Tibial nerve (tissue), 4 donors: ENCODE measurements at places on chromosomes 3 and 15.

DNA sequence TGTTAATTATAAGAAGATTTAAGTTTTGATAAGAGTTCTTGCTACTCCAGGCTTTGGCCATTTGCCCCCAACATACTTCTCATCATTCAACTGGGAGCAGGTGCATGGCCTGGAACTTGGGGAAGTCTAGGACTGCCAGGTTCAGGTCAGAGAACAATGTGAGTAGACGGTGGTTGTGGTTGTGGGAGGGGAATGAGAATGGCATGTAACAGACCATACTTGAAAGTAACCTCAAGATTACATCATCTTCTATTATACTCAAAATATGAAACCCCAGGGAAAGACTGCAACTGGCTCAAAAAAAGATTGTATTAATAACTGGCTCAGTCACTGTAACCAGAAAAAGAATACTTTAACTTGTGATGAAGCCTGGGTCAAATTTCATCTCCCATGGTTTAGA is 364.9 kb upstream of the DPPA4 start:
- H3K27ac ChIP-seq = no peak overlapping the region
- no peak overlapping the region for H3K4me3 ChIP-seq
- DNase-seq = no peak
- H3K4me1 ChIP-seq = no peaks in the 10 kb centered on the region
- H3K27me3 ChIP-seq = no peaks in the 10 kb centered on the region

DNA sequence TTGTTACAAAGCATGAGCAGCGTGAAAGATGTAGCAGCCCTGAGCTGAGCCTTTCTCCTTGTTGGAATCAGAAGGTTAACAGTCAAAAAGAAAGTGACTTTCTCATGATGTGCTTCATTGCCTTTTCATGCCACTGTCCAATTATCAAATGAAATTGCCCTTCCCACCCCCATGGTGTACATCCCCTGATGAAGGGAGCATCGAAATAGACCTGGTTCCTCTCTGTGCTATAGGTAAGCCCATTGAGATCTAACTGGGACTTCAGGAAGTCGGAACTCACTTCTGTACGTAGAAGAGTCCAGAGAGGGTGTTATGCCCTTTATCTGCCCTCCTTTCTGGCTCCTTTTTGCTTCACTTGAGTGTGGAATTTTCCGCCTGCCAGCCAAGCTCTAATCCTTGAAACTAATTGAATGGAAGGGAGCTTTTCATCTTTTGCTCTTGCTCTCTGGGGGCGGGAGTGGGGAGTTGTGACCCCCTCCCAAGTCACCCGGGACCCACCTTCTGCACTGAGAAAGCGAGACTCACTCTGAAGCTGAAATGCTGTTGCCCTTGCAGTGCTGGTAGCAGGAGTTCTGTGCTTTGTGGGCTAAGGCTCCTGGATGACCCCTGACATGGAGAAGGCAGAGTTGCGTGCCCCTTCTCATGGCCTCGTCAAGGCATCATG is 20.9 kb downstream of the ABHD6 start:
- no peak for DNase-seq
- H3K4me3 ChIP-seq = no peak overlapping the region
- no peaks in the 10 kb centered on the region for H3K27me3 ChIP-seq
- no peaks in the 10 kb centered on the region for H3K36me3 ChIP-seq

DNA sequence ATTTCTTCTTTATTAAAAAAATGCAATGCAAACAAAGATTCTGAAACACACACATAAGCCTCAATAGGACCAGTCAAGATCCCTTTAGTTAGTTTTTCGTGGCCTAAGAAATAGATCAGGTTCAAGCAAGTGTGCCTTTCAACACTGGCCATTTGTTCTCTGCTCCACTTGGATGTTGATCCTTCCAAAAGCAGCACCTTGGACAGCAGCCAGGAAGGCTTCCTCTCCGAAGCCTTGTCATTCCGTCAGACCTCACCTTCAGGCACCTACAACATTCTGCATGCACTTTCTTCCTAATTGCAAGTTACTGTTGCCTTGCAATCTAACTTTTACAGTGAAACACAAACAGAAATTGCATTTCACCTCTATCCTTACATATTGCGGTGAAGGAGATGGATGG is 155.9 kb upstream of the FEZF2 start:
- no peak overlapping the region for H3K27ac ChIP-seq
- H3K36me3 ChIP-seq = no peaks in the 10 kb centered on the region
- no peaks in the 10 kb centered on the region for H3K4me1 ChIP-seq
- H3K4me3 ChIP-seq = no peak overlapping the region

- no peak for DNase-seq
- no peak overlapping the region for H3K27ac ChIP-seq
- H3K4me1 ChIP-seq = peaks cover 31% of the 10 kb centered on the region
- no peaks in the 10 kb centered on the region for H3K27me3 ChIP-seq
- no peak overlapping the region for H3K4me3 ChIP-seq
Measured at GRCh38 chr3:14147066-14147435, 22.2 kb downstream of the TMEM43 start.

DNA sequence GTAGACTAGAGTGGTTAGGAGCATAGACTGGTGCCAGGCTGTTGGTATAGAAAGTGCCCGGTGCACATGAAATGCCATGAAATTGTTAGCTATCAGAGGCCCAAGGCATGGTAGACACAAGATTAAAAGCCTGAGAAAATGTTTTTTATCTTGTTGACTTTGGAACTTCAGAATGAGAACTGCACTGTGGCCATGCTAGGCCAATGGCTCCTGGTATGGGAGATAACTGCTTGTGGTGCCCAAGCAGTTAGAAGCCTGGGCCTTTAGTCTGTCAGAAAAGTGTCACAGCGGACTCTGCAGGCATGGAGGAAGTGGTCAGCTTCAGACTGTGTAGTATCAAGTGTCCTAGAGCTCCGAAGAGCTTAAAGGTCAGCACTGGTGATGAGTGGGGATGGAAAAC is 11.9 kb downstream of the FYCO1 start:
- peaks cover 47% of the 10 kb centered on the region for H3K4me1 ChIP-seq
- peaks cover 13% of the 10 kb centered on the region for H3K36me3 ChIP-seq
- H3K4me3 ChIP-seq = no peak overlapping the region
- DNase-seq = no peak
- no peaks in the 10 kb centered on the region for H3K27me3 ChIP-seq
